ENCODE measurements at places on chromosomes 13 and 19.

GRCh38 chr19:56538761-56539263 lies at the start of gene ZFP28:
ZFP28 (plus strand) TSS chr19:56538948; CDS start chr19:56539019, 71 bp downstream.
- no peak for DNase-seq

DNA sequence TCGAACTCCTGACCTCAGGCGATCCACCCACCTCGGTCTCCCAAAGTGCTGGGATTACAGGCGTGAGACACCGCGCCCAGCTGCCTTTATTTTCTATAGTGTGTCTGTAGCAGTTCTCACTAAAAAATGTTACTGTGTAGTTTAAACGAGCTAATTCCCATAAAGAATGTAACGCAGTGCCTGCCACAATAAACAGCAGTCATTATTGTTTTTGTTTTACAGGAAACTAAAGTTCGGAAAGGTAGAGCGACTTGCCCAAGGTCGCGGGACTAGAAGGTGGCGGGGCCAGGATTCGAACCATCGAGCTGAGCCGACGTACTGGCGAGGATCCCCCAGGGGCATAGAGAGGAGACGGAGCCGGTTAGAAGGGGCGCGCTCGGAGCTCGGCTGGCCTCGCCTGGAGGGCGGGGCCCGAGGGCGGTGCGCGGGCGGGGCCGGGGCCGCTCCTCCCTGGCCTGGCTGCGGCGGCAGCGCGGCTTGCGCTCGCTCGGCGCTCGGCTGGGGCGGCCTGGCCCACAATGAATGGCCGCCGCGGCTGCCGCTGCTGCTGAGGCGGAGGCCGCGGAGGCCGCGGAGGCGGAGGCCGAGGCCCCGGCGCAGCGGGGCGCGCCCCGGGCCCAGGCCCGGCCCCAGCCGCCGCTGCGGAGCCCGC lies at the start of gene NACC1:
NACC1 (plus strand) TSS at position 493 of the 652 bp plus-strand sequence. CDS start 16,944 bp downstream, outside the sequence.
- peak; percentile 95 for DNase-seq

- DNase-seq, result no peak
Observed at GRCh38 chr13:21486322-21486721, 27.2 kb upstream of the ZDHHC20 start.

GRCh38 chr13:30331331-30331771 lies 24.0 kb upstream of the KATNAL1 start:
- DNase-seq, result no peak

GRCh38 chr13:114116734-114117133 lies 15.7 kb downstream of the RASA3 start:
- no peak for DNase-seq

GRCh38 chr19:3684817-3685410 lies 15.4 kb downstream of the PIP5K1C start:
- DNase-seq, result no peak

GRCh38 chr13:32471187-32471922 lies 43.4 kb upstream of the N4BP2L1 start:
- DNase-seq, result no peak

DNA sequence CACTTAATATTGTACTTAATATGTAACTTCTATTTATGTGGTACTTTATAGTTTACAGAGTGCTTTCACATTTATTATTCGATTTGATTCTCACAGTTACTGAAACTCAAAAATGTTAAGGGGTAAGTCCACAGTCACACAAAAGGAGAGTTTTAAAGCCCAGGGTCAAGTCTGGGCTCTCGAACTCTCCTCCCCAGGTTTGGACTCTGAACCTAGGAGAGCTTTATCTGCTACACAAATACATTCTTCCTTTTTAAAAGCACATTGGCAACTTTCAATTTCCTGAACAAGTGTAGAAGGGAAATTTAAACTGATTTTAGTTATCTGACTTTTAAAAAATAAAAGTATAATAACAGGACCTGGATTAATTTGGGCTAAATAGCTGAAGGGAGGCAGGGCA lies 139.2 kb downstream of the ZAR1L start:
- no peak for DNase-seq

GRCh38 chr13:32246468-32246867 lies 68.7 kb downstream of the ZAR1L start:
- peak; percentile 46 for DNase-seq

- DNase-seq, result no peak
Observed at GRCh38 chr19:30288911-30289310, 83.3 kb upstream of the ZNF536 start.

DNA sequence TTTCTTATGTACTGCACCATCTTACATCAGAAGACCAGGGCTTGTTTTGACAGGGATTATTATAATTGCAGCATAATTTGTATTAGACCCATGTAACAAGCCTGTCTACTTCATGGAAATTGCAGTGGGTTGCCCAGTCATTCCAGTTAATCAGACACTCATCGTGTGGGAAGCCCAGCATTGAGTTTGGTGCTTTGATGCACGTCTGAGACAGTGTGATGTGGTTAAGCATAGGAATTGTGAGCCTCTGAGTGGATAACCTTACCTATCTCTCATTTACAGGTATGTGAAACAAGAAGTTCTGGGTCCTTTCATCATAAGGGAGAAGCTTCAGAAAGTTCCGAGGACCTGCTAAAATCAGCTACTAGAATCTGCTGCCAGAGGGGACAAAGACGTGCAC lies 12.8 kb downstream of the RGCC start:
- no peak for DNase-seq

DNA sequence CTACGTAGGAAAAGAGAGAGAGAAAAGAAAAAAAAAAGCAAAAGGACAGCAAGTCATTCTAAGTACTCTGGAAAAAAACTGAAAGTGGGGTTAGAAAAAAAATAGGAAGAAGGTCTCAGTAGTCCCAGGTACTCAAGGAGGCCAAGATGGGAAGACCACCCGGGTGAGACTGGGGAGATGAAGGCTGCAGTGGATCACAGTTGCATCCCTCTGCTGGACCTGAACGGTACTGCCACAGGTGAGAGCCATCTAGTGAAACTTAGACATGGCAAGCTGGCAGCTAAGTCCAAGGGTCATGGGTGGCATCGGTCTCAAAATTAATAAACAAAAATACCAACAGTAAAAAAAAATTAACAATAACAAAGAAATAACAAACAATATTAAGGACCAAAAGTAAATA lies 41.0 kb upstream of the ZNF91 start:
- DNase-seq, result no peak

DNA sequence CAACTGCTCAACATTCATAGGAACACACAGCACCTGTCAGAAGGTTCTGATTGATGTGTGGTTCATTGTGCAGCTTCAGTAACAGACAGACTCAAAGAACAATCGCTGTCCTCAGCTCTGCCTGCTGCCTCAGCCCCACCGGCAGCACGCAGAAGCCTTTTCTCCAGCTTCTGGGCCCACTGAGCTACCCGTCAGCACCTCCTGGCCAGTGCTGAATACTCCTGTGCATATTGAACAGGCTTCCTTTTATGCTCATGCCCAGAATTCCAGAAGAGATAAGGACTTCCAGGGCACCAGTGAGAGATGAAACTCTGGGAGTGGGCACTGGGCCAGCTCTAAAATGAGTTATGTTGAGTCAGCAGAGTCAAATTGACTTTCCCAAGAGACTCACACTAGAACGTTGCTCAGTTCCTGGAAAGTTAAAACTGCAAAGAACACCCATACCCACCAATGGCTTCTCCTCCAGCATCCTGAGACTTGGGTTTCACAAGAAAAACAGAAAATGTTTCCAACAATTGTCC lies 119.3 kb downstream of the COL4A1 start:
- no peak for DNase-seq
